ENCODE measurements at places on chromosomes 6 and 20. TPM values are rescaled to one million over a fixed set of nuclear protein-coding genes. Genes with fewer than 3 reads are reported as not detected.

TTLL9 gene
- 0.67 TPM for total RNA-seq

MAP7 gene
- 15.5 TPM for total RNA-seq

KIF13A gene
- 57.0 TPM for total RNA-seq

CTCFL gene
- total RNA-seq = 0.33 TPM

MAS1 gene
- not detected for total RNA-seq

DNA sequence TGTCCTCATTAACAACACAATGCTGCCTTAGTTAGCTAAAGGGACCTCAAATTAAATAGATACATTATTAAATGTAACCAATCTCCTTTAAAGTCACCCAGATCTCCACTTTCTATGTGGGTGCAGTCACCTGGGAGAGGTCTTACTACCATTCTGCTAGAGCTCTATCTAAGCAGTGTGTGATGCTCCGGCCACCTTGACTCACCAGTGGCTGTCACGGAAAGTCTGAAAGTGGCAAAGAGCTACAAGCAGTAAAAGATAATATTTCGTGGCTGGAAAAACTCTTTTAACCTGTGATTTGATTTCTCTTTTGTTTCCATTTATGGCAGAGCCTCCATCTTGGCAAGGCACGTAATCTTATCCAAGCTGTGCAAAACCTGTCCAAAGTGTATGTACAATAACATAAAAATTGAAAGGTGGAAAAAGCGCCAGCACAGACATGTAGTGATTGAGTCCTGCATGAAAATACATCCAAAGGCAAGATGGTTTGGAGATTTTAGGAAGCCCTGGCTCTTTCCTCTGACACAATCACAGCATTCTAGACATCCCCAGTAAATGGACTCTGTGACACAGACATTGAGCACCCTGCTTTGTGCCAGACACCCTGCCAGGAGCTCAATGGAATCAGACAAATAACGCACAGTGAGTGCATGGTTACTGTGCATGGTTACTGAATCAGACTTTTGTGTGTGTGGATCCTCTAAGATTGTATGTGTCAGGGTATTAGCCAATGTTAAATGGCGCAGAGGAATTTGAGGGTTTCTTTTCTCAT lies 116.6 kb downstream of the ADAT2 start:
- H3K4me3 ChIP-seq = no peak overlapping the region
- no peak overlapping the region for H3K27ac ChIP-seq
- no peaks in the 10 kb centered on the region for H3K27me3 ChIP-seq
- H3K4me1 ChIP-seq = no peaks in the 10 kb centered on the region
- peaks cover 7% of the 10 kb centered on the region for H3K36me3 ChIP-seq

GRCh38 chr6:143878272-143878760 lies 14.0 kb downstream of the ZC2HC1B start:
- no peaks in the 10 kb centered on the region for H3K27me3 ChIP-seq
- peaks cover 6% of the 10 kb centered on the region for H3K36me3 ChIP-seq
- H3K4me3 ChIP-seq = no peak overlapping the region
- H3K27ac ChIP-seq = no peak overlapping the region

DNA sequence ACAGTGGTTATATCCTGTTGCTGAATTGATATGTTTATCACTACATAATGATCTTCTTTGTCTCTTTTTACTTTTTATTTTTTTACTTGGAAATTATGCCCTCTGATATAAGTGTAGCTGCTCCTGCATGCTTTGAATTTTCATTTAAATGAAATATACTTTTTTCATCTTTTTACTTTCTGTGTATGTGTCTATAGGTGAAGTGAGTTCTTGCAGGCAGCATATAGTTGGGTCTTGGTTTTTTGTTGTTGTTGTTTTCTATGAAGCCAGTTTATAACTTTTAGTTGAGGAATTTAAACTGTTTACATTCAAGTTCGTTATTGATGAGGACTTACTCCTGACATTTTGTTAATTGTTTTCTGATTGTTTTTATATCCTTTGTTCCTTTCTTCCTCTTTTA lies 103.1 kb upstream of the DOK5 start:
- H3K36me3 ChIP-seq = no peaks in the 10 kb centered on the region
- no peaks in the 10 kb centered on the region for H3K27me3 ChIP-seq
- no peak overlapping the region for H3K27ac ChIP-seq
- no peak overlapping the region for H3K4me3 ChIP-seq

DNA sequence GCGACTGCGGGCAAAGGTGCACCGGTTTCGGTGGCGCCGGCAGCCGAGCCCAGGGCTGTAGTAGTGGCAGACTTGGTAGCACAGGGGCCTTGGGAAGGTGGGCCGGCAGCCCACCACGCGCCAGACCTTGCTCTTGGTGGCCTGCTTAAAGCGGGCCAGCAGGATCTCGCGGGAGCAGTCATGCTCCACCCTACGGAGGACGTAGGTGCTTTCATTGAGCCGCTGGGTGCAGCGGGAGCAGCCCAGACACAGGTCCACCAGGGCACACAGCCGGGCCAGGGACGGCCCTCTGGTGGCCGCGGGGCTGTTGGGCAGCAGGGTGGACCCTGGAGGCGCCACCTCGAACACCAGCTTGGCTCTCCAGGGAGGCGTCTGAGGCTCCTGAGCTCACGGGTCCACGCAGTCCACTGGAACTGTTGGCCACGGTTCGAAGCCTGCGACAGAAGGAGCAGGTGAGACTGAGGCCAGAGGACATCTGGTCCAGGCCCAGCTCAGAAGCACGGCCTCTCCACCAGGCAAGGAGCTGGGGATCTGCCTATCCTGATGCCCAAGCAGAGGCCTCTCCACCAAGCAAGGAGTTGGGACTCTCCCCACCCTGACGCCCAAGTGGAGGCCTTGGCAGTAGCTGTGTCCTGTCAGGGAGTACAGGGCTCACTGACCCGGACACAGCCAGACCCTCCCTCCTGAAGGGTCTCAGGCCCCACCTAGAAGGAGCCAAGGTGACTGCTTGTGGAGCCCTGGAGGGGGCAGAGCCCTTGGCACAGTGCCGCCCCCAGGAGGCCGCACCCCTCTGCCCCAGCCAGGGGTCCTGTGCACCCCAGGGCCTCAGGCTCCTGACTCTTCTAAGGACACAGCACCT lies 1.0 kb downstream of the HELZ2 start:
- no peaks in the 10 kb centered on the region for H3K36me3 ChIP-seq
- peaks cover 2% of the 10 kb centered on the region for H3K27me3 ChIP-seq
- peak overlapping the region; percentile 78 for H3K4me3 ChIP-seq
- no peak overlapping the region for H3K27ac ChIP-seq

DNA sequence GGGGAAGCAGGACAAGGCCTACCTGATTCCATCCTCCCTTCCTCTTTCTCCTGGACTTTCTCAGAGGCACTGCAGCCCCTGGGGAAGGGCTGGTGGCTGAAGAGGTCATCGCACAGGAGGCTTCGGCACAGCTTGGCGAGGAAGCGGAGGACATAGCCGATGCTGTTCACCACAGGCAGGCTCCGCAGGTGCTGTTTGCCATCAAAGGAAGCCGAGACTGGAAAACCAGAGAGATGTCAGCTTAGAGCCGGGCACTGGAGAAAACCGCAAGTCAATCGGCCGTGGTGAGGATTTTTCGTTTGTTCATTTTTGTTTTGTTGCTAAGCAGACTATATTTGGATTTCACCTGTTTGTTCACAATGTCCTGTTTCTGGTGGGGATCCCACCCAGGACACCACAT lies 79.2 kb downstream of the SCML4 start:
- no peak overlapping the region for H3K4me3 ChIP-seq
- no peaks in the 10 kb centered on the region for H3K36me3 ChIP-seq
- H3K27me3 ChIP-seq = peaks cover 39% of the 10 kb centered on the region

DNA sequence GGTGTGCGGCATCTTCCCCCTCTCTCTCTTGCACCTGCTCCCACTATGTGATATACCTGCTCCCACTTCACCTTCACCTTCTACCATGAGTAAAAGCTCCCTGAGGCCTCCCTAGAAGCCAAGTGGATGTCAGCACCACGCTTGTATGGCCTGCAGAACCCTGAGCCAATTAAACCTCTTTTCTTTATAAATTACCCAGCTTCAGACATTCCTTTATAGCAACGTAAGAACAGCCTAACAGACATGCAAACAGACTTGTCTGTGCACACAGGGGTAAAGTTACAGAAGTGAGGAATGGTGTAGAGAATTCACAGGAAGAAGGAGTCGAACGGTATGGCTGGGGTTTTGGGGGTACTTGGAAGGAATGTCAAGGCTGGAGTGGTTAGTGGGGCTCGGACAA lies 14.8 kb upstream of the TGM2 start:
- peak overlapping the region; percentile 30 for H3K27ac ChIP-seq
- no peak overlapping the region for H3K4me3 ChIP-seq
- H3K36me3 ChIP-seq = peaks cover 4% of the 10 kb centered on the region
- peaks cover 43% of the 10 kb centered on the region for H3K4me1 ChIP-seq
- no peaks in the 10 kb centered on the region for H3K27me3 ChIP-seq

GRCh38 chr6:121823437-121823851 lies 388.0 kb downstream of the GJA1 start:
- no peak for DNase-seq
- H3K4me1 ChIP-seq = peaks cover 16% of the 10 kb centered on the region
- no peak overlapping the region for H3K4me3 ChIP-seq

DNA sequence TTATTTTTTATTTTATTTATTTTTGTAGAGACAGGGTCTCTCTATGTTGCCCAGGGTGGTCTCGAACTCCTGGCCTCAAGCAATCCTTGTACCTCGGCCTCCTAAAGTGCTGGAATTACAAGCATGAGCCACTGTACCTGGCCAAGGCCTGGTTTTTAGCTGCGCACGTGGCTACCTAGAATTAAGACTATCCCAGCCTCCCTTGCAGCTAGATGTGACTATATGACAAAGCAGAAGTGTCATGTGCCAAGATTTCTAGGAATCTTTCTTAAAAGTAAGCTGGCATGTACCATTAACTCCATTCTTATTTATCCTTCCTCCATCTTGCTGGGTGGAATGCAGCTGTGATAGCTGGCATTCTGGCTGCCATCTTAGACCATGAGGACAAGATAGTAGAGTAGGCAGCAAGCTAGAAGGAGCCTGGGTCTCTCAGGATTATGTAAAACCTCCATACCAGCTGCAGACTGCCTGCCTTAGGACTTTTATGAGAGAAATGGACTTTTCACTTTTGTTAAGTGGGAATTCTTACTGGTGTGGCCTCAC lies 2.1 kb upstream of the SPDEF start:
- no peak overlapping the region for H3K27ac ChIP-seq
- no peaks in the 10 kb centered on the region for H3K27me3 ChIP-seq
- DNase-seq = no peak
- H3K4me1 ChIP-seq = peaks cover 11% of the 10 kb centered on the region

GRCh38 chr20:51221791-51222408 lies 199.0 kb upstream of the KCNG1 start:
- H3K27ac ChIP-seq = no peak overlapping the region
- no peaks in the 10 kb centered on the region for H3K36me3 ChIP-seq
- peaks cover 18% of the 10 kb centered on the region for H3K4me1 ChIP-seq
- H3K4me3 ChIP-seq = no peak overlapping the region
- H3K27me3 ChIP-seq = peaks cover 8% of the 10 kb centered on the region

DNA sequence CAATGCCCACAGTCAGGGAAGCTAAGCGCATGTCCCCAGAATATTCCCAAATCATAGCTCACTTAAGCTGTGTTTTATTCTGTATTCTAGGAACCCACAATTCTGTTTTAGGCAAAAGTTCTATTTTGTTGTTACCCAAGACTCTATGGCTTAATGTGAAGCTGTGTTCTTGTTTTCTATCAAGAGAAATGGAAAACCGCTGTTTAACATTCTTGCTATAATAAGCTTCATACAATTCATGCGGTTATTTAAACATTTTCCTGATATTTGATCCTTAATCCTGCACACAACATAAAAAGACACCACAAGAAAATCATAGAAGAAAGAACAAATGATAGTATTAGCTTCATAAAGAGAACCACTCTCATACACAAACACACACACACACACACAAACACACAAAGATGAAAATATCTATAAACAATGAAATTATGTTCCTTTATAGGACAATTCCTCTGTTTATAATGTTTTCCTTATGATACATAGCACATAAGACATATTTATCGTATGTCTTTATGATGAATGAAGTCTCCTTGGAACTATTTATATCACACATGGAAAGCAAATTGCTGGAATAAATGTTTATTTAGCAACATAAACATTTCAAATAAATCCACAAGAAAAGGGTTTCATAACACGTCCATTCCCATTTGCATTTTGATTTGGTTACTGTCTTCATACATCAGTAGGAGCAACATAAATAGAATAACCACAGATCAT lies 16.4 kb upstream of the COL21A1 start:
- DNase-seq = no peak
- peaks cover 7% of the 10 kb centered on the region for H3K27me3 ChIP-seq
- H3K4me1 ChIP-seq = peaks cover 21% of the 10 kb centered on the region
- no peak overlapping the region for H3K27ac ChIP-seq
- H3K36me3 ChIP-seq = peaks cover 3% of the 10 kb centered on the region

- peak overlapping the region; percentile 98 for H3K27ac ChIP-seq
- no peaks in the 10 kb centered on the region for H3K27me3 ChIP-seq
- H3K4me3 ChIP-seq = peak overlapping the region; percentile 93
- peaks cover 38% of the 10 kb centered on the region for H3K4me1 ChIP-seq
Measured at GRCh38 chr20:2103461-2104153, 2.0 kb downstream of the STK35 start.

- peaks cover 8% of the 10 kb centered on the region for H3K36me3 ChIP-seq
- peaks cover 22% of the 10 kb centered on the region for H3K4me1 ChIP-seq
- H3K27ac ChIP-seq = no peak within 1 kb of the TSS
- peak within 1 kb of the TSS; percentile 61 for H3K4me3 ChIP-seq
Measured at GRCh38 chr6:30075094-30075789, at the start of gene RNF39. Gene RNF39, minus strand, starts transcription at chr6:30075769. Its CDS starts 184 bp downstream, at chr6:30075585.

DNA sequence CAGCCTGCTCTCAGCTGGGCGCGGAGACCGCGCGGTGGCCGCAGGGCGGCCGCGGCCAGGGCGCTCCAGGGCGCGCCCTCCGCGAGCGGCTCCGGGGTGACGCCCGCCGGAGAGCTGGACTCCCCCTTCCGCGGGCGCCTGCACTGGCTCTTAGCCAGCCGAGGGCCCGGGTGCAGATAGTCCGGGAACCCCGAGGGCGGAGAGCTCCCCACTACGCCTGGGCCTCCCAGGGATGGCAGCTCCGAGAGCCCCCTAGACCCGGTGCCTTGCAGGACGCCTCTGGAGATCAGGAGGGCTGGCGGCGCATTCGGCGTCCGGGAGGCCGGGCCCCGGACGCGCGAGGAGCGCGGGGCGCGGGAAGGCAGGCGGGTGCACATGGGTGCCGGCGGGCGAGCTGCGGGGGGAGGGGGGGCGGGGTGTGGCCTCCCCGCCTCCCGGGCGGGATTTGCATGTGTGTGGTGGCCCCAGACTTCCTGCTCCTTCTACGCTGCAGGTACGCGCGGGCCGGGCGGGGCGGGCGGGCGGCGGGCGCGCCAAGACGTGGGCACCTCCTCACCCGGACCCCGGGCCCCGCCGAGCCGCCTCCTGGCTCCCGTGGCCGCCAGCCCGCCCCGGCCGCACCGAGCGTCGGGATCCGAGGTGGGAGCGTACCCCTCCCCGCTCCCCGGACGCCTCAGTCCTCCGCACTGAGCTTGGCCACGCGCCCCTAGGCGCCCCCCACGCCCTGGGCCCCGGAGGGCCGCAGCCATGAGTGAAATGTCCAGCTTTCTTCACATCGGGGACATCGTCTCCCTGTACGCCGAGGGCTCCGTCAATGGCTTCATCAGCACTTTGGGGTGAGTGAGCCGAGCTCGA lies at the start of gene ITPR3:
Gene ITPR3 (plus strand): TSS at position 467 of the 855 bp plus-strand sequence. CDS start 281 bp downstream, at position 748.
- peaks cover 60% of the 10 kb centered on the region for H3K27me3 ChIP-seq
- DNase-seq = no peak
- no peaks in the 10 kb centered on the region for H3K36me3 ChIP-seq
- peak within 1 kb of the TSS; percentile 85 for H3K4me3 ChIP-seq
- H3K4me1 ChIP-seq = peaks cover 15% of the 10 kb centered on the region
- H3K27ac ChIP-seq = no peak within 1 kb of the TSS
